GM12892 (cell line): ENCODE measurements at places on chromosomes 1 and 21.

- DNase-seq: no peak
Observed at GRCh38 chr1:111045033-111045722, 81.5 kb upstream of the LRIF1 start.

DNA sequence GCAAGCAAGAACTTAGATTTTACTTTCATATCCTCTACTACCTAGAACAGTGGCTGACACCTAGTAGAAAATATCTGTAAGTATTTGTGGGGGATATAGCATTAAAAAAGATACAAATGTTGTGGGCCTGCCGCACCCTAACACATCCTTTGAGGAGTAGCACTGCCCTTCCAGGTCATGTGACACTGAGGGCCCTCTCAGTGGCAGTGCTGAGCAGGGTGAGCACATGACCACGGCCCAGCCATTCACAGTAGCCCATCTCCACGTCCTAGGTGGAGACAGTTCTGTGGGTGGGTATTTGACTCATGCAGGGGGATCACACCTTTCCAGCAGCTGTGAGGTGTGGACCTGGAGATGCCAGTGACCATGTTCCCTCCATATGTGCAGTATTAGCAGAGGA, 108.9 kb downstream of the OMA1 start:
- DNase-seq: no peak

DNA sequence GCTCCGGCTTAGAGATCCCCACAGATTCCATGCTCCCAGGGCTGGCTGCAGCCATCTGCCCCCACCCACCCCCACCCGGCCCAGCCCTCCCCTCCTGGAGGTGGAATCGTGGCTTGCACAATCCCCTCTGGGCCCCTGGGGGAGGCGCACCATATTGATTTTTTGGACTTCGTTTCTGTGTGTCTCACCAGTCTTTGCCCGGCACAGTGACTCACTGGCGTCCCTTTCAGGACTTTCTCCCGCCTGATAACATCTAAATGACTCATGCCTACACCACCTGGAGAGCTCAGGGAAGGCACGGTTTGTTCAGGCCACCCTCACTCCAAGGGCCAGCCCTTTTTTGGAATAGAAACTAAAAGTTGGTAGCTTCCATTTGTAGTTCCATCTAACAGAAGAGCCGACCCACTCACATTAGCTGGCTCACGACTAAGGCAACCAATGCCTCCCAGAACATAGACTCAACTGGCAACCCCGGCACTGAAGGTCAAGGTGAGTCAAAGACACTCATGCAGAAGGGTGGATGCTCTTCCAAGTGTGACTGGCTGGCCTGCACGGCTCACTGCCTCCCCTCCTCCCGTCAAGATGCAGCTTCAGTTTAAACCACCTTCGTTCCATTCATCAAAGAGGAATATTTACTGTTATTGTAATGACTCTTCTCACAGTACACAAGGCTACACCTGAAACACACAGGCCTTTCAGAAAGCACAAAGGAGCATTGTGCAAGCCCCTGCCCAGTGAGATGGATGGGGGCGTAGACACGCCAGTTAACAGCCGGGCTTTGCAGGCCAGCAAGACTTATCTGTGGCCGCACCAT, 18.1 kb upstream of the ETS2 start:
- DNase-seq: peak; percentile 27

GRCh38 chr1:45477646-45478045, 13.3 kb downstream of the TESK2 start:
- no peak for DNase-seq

- no peak for DNase-seq
Observed at GRCh38 chr1:56973923-56974742, 8.3 kb upstream of the C8B start.

GRCh38 chr1:20343149-20343937, 52.7 kb downstream of the VWA5B1 start:
- DNase-seq: no peak

DNA sequence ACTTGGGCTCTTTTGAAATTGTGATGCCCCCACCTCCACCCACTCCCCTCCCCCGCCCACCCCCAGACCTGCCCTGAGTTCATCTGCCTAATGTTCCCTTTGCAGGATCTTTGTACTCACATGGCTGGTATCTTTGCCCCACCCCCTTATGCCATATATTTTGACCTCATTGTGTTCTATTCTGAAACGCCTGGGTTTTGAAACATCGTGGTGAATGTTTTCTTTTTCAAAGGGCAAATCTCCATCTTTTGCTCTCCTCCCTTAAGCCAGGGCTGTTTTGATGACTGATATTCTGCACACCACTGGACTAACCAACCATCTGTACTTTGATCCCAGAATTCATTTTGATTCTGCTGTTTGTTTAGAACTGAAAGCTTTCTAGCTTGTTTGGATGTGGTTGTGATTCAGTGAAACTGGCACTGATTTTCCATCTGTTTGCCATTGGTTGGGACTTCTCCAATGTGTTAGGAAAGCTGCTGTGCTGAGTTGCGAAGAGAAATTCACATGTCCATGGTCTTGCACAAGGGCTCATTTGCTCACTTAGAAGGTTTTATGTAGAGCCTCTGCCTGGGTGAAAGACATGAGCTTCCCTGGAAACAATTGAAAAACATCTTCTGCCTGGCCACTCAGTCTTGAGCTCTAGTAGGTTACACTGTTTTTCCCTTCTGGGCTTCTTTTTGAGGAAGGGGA, 16.5 kb downstream of the SMAP2 start:
- no peak for DNase-seq

GRCh38 chr1:228452194-228453021, 34.8 kb upstream of the RNF187 start:
- no peak for DNase-seq

DNA sequence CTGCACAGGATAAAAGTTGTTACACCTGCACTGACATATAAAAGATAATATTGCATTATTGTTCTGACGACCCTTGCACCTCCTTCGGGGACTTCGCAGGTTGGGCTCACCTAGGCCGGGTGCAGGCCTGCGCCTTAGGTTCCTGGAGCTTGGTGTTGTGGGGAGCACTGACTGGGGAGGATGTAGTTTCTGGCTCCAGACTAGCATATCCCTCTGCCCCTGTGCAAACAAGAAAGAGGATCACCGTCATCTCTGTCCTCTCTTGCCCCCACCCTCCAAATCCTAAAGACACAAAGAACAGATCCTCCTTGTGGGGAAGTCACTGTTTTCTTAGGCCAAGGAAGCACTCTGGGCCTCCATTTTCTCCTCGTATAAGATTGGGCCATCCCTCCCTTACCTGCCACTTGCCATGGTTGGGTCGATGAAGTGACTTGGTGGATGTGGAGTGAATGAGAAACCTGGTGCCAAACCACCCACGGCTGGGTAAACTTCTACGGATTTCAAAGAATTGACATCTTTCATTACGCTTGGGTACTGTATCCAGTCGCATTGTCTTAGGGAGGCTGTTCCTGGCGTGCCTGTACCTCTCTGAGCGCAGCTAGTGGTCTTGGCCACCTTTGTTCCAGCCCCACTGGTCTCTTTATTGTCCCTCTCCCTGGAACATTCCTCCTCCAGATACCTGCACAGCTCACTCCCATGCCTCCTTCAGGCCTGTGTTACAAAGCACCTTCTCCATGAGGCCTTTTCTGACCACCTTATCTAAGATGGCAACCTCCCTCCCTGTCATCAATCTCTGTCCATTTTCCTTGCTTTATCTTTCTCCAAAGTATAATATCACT, 34.4 kb upstream of the PKP1 start:
- no peak for DNase-seq

GRCh38 chr1:52189898-52190480, 48.1 kb downstream of the ZFYVE9 start:
- no peak for DNase-seq

DNA sequence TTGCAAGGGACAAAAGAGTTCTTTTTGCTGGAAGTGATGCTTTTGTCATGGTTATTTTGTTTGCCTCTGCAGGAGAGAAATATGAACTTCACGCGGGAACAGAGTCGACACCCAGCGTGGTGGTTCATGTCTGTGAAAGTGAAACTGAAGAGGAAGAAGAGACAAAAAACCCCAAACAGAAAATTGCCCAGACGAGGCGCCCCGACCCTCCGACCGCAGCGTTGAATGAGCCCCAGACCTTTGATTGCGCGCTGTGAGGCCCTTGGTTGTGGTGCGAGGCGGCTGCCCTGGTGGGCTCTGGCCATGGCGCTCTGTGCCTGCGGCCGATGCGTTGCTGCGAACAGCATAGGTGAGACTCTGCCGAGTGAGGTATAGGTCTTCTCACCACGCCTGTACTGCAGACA, 20.9 kb upstream of the NCMAP start:
- DNase-seq: no peak

- no peak for DNase-seq
Observed at GRCh38 chr1:185265314-185265713, 51.7 kb downstream of the IVNS1ABP start.

DNA sequence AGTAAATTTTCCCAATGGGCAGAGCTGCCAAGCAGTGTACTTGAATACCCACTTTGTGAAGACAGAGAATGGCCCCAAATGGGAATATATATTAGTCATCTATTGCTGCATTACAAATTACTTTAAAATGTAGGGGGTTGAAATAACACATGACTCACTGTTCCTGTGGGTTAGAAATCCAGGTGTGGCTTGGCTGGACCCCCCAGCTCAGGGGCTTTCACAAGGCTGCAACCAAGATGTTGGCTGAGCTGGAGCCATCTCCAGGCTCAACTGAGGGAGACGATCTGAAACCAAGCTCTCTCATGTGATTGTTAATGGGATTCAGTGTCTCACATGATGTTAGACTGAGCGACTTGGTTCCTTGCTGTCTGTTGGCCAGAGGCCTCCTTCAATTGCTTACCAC, 33.4 kb upstream of the ARHGAP29 start:
- no peak for DNase-seq

- DNase-seq: no peak
Observed at GRCh38 chr1:157357111-157357510, 195.2 kb downstream of the FCRL5 start.

DNA sequence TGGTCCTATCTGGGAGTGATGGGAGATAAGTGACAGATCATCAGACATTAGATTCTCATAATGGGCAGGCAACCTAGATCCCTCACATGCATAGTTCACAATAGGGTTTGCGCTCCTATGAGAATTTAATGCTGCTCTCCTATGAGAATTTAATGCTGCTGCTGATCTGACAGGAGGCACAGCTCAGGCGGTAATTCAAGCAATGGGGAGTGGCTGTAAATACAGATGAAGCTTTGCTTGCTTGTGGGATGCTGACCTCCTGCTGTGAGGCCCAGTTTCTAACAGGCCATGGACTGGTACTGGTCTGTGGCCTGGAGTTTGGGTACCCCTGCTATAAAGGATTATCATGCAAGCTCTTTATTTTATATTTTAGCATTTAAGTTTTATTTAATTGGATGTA, 72.0 kb downstream of the ZMYM4 start:
- no peak for DNase-seq

GRCh38 chr1:9374748-9375341, 82.2 kb downstream of the SPSB1 start:
- no peak for DNase-seq

DNA sequence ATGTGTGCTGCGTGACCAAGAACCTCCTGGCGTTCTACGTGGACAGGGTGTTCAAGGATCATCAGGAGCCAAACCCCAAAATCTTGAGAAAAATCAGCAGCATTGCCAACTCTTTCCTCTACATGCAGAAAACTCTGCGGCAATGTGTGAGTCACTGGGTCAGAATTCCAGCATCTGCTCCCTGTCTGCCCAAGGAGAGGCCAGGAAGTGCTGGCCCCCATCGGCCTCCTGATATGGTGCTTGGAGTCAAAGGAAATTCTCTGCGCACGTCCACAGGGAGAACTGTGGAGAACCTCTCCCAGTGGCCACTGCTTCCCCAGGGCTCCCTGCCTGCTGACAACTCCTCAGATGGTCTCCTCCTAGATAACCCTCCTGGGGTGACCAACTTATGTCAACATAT, 25.6 kb upstream of the IL20 start:
- no peak for DNase-seq

DNA sequence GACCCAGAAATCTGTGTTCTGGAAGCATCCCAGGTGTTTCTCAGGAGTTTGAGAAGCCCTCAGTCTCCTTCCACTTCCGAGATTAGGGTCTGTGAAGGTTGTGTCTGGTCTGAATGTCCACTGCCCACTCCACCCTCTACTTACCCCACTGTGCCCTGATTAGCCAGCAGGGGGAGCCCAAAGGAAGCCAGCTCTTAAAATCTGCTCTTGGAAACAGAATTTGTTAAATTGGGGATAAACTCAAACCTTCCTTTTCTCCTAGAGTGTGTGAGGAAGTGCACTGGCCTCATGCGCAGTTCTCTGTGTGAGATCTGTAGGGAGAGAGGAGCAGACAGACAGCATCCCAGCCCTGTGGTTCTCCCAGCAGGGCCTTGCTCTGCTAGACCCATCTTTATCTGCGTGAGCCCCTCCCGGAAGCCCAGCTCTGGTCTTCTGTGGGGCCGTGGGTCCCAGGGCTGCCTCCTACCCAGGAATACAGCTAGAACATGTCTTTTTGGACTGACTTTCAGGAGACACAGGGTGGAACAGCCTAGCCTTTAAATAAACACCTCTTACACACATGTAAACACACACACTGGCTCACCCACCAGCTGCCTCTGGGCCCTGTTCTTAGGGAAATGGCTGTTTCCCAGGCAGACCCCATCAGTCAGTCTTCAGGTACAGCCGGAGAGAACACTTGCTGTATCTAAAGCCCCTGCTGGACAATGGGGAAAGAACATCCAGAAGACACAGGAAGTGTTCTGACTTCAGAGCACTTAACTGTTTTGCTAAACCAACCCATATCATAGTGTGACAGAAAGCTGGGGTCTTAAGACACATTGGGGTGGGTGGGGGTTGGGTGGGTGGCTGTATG, 52.2 kb downstream of the SMYD2 start:
- peak; percentile 24 for DNase-seq

GRCh38 chr1:8343464-8344001, 25.6 kb downstream of the SLC45A1 start:
- DNase-seq: no peak

GRCh38 chr1:161200992-161201835, 953 bp upstream of the NDUFS2 start:
- DNase-seq: no peak

- DNase-seq: no peak
Observed at GRCh38 chr1:165486663-165487062, 41.7 kb upstream of the RXRG start.

- no peak for DNase-seq
Observed at GRCh38 chr21:28875078-28875477, 117.6 kb downstream of the LTN1 start.

DNA sequence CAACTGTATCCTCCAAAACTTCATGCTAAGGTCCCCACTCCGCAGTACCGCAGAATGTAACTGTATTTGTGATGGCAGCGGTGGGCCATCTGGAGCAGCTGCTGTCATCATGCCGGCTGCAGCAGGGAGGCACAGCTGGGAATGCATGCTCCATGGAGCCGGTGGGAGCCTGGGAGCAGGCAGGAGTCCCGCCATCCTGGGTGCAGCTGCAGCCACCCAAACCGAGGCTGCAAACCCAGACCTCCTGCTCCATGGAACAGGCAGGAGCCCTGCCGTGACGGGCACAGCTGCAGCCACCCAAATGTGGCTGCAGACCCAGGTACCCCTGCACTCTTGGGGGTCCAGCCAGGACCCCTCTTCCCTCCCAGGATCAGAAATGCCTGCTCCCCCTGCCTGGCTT, 80.3 kb downstream of the SCMH1 start:
- no peak for DNase-seq
